ENCODE measurements at places on chromosomes 6 and 20.

DNA sequence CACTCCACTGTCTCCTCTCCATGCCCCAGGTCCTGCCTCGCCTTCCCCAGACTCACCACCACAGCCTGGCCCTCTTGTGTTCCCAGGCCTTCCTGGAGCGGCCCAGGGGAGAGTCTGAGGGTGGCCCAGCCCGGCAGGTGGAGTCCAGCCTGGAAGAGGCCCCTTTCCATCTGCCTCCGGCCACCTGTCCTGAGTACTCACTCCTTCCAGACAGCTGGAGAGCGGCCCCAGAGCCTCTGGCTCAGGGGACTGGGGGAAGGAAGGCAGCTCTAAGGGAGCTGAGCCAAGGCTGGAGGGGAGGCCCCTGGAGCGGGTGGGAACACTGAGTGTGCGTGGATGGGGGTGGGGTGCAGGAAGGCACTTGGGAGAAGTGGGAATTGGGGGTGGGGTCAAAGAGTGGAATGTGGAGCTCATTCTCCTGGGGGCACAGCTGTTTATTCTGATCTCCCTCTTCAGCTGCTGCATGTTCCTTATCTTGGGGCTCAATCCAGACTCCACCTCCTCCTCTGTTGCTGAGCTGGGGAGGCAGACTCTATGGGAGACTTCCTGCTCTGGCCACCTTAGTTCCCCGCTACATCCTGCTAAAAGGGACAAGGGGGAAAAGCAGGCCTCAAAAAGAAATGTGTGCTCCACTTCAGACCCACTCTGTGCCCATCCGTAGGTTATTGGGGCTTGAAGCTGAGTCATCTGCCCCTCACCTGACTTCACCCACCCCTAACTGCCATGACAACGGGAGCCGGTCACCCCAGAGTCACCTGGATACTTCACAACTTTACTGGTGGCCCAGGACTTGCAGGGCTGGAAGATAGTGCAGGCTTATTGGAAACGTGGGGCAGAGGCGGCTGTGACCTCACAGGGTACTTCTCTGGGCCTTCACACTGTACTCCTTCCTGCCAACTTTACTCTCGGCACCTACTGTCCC lies 19.5 kb upstream of the TAF8 start:
- peak; percentile 57 for DNase-seq

DNA sequence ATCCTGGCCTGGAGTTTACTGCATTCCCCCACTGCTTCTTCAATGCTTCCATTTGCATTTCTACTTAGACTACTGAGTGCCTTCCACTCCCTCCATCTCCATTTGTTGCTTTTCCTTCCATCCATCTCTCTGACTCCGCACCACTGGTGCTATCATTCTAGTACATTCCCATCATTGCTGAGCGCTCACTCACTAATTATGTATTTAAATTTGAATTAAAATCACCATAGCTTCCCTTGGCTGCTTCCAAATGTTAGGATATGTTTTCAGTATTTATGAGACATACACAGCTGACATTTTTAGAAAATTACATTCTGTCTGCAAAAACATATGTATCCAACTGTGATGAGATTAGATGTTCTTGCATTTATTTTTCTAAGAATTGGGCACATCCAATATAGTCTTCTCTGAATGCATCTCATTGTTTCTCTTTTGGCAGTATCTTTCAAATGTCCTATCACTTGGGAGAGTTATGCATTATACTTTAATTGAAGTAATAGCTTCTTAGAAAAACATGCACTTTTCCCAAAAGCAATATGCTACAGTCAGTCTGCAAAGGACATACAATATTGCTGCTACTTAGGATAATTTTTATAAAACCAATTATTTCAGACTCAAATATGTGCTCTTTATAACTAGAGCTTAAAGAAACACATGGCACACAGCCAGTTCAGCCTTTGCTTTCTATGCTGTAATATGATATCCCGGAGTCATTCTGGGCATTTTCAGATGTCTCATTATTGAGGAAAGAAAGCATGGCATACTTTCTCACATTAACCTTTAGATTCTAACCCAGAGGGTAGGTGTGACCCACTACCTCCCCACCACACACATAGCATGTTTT lies 12.1 kb upstream of the COL21A1 start:
- no peak for DNase-seq

DNA sequence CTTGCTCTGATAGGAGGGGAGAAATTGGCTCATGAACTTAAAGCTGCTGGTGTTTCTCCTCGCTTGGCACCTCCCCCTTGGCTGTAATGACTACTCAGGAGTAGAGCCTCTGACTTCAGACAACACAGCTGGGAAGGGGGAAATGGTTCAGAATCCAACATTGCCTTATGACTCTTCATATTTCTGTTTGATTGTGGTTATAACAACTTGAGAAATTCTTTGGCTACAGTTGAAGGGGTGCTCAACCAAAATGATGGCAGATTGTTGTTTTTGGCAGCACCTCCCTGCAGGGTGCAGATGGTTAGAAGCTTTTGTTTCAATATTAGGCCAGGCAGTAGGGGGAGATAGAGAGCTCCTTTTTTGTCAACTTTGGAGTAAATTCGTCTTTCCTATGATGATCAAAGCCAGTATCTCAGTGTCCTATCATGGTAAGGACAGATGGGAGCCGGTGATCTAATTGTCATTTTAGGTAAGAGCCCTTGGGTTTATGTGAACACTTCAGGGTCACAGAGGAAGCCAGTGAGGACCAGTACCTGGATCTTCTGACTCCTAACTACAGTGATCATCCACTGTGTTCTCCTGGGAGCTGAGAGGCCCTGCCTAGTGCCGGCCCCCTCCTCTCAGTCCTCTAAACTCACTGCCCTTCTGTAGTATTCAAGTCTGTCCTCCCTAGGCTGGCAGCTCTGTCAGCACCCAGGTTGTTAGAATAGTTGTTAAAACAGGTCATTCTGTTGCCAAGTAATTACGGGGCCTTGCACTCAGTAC lies 39.9 kb downstream of the RPRD1B start:
- peak; percentile 44 for DNase-seq

GRCh38 chr6:11023032-11023431 lies 21.1 kb downstream of the ELOVL2 start:
- no peak for DNase-seq

DNA sequence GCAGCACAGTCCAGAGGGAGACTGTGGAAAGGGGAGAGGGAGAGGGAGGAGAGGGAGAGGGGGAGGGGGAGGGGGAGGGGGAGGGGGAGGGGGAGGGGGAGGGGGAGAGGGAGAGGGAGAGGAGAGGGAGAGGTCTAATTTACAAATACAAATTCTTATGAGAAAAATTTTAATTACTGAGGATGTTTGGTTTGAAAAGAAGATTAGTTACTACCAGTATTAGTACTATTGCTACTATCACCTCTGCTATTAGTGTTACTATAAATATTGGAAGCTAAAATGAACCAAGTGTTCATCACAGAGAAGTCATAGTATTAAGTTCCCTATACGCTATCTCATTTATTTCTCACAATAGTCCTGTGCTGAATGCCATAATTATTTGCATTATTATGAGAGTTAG lies 14.3 kb upstream of the TSBP1 start:
- DNase-seq, result no peak

DNA sequence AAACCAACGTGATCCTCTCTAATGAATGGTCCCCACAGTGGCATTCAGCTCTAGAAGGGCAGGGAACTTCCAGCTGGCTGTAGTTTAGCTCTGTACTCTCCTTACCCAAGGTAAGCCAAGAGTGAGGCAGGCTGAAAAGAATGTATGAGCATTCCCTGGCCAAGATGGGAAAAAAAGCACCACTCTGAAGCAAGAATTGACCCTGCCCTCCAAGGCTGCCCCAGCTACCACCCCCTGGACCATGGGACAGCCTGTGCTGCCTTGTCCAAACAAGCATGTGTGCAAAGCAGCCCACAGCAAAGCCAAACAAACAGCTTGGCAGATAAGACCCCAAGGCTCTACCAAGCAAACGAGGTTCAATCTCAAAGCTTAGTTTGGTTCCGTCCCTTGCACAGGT lies 73.9 kb downstream of the GFOD1 start:
- no peak for DNase-seq

GRCh38 chr6:33895988-33896387 lies 92.2 kb upstream of the MLN start:
- DNase-seq, result no peak

GRCh38 chr20:57663681-57664451 lies 43.6 kb upstream of the ZBP1 start:
- no peak for DNase-seq

- no peak for DNase-seq
Measured at GRCh38 chr6:105442369-105442768, 39.5 kb upstream of the PREP start.

- DNase-seq, result no peak
Measured at GRCh38 chr6:5763871-5764270, 242.9 kb downstream of the NRN1 start.

GRCh38 chr6:108831104-108831503 lies 17.1 kb upstream of the ARMC2 start:
- no peak for DNase-seq

- DNase-seq, result no peak
Measured at GRCh38 chr6:143136647-143137046, 76.0 kb downstream of the AIG1 start.

GRCh38 chr6:77383026-77383425 lies 80.3 kb downstream of the HTR1B start:
- no peak for DNase-seq

DNA sequence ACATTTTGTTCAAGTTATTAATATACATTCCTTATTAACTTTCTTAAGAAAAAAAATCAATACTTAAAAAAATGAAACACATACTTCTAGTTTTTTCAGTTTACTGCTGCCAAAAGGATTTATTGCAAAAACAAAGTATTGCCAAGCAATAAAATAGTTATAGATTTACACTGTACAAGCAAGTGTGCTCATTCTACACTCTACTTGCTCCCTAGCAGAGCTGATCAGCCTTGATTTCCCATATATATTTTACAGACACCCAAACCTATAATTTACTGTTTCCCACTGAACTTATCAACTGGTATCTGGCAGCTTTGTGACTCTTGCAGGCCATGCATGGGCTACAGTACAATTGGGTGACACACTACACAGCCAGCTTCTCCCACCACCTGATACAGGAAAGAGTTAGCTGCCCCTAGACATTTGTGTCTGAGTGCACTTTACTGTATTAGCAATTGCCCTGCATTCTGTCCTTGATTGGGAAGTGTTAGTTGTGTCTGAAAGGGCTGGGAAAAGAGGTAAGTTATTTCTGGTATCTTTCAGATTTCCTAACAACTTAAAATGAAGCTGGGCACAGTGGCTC lies 156.0 kb upstream of the BEND3 start:
- DNase-seq, result no peak

DNA sequence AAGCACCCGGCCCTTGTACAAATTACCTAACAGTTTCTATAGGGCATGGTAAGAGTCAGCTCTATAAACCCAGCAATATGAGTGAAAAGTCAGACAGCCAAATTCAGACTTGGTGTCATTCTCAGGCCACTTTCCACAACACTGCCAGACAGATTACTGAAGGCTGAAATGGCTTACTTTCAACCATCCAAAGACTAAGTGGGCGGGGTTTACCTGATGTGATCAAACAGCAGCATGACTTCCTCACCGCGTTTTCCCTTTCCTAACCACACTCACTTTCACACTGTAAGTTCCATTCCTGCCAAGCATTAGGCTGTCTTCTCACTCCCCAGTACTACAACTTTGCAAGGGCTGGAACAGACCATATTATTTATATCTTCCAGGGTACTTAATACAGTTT lies 85.9 kb downstream of the SMLR1 start:
- DNase-seq, result no peak

GRCh38 chr20:9926476-9926875 lies 87.6 kb upstream of the PAK5 start:
- DNase-seq, result no peak

DNA sequence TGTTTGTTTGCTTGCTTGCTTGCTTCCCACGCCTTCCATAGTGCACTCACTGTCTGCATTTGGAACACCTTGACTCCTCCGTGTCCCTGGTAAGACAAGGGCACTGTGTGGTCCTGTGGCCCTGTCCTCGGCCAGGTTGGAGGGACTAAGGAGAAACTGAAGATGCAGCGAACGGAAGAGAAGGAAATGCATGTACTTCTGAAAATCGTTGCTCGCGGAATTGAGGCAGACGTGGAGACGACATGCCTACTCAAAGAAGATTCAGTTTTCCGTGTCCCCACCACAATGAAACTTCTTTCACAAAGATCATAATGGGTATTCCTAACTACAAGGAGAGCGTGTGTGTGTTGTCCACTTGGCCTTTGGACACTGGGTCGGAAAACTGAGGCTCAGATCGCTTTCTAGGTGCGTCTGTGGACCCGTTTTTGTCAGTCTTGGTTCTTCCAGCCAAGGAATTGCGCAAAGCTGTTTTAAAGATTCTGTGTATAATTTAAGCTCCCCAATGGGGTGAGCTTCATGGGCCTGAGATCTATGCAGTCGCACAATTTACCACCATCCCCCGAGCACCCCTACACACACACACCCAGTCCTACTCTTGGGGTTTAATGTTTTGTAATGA lies 120.4 kb upstream of the ZNF184 start:
- no peak for DNase-seq

- DNase-seq, result no peak
Measured at GRCh38 chr6:127833336-127833735, 67.5 kb downstream of the THEMIS start.

DNA sequence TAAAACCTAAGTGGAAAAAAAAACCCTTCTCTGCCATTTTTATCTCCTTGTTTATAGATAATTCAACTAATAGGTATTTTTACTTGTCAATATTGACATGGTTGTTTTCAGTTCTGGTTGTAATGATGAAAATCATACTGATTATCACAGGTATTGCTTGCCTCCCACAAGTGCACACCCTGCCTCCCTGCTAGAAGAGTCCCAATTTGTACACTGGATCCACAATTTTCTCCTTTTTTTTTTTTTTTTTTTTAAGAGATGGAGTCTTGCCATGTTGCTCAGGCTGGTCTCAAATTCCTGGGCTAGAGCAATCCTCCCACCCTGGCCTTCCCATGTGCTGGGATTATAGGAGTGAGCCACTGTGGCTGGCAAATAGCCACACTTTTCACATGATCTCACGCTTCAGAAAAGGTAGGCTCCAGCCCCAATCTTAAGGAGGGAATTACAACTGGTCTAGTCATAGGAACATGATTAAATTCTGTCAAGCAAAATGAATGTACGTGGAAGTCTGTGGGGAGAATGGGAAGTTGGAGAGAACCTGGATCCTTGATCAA lies 12.3 kb downstream of the DYNLT2 start:
- DNase-seq, result no peak

- peak; percentile 92 for DNase-seq
Measured at GRCh38 chr6:90397929-90398674, 101.5 kb upstream of the BACH2 start.

GRCh38 chr6:35727231-35727934 lies 9.4 kb upstream of the ARMC12 start:
- no peak for DNase-seq

- DNase-seq, result no peak
Measured at GRCh38 chr6:156865019-156865629, 87.9 kb downstream of the ARID1B start.

GRCh38 chr6:7730784-7731227 lies 4.9 kb downstream of the BMP6 start:
- DNase-seq, result no peak

- DNase-seq, result no peak
Measured at GRCh38 chr6:105179244-105180065, at the start of gene POPDC3. Gene POPDC3, minus strand, starts transcription at chr6:105180014. Its CDS starts 18,105 bp downstream, at chr6:105161909.

GRCh38 chr20:12171923-12172524 lies 254.3 kb downstream of the BTBD3 start:
- DNase-seq, result no peak

Measured in CD4-positive, alpha-beta T cell treated with Interleukin-15 for 4 hours (primary cell).